Activated CD4-positive, alpha-beta T cell treated with anti-CD3 and anti-CD28 coated beads, Interleukin-2, amount 50 U/mL, for 4 hours (primary cell): ENCODE measurements at places on chromosomes 2 and 18.

GRCh38 chr2:64692401-64692800 is 38.7 kb upstream of the SERTAD2 start:
- DNase-seq: no peak

- no peak for DNase-seq
These were observed 383.0 kb downstream of the TMEM182 start for GRCh38 chr2:103144837-103145236.

- DNase-seq: no peak
These were observed 60.5 kb upstream of the ST3GAL5 start for GRCh38 chr2:85949280-85949679.

- DNase-seq: peak; percentile 68
These were observed 22.5 kb upstream of the ACVR1 start for GRCh38 chr2:157898591-157898996.

GRCh38 chr18:43776997-43777396 is 499.7 kb upstream of the SYT4 start:
- DNase-seq: no peak

DNA sequence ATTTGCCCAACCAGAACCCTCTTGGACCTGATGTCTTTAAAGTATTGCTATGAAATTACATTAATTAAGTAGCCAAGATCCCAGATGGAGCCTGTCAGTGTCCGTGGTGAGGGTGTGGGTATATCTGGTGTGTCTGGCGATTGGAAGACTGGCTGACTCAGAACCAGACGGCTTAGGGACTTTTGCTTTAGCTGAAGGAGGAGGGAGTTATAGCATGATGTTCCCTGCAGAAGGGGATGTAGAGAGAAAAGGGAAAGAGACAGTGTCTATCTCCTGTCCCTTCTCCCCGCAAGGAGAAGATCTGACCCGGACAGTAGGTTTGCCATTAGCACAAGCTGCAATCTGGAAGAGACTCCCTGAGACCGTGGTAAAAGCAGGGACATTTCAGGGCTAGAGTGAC is 60.6 kb downstream of the POU3F3 start:
- no peak for DNase-seq

DNA sequence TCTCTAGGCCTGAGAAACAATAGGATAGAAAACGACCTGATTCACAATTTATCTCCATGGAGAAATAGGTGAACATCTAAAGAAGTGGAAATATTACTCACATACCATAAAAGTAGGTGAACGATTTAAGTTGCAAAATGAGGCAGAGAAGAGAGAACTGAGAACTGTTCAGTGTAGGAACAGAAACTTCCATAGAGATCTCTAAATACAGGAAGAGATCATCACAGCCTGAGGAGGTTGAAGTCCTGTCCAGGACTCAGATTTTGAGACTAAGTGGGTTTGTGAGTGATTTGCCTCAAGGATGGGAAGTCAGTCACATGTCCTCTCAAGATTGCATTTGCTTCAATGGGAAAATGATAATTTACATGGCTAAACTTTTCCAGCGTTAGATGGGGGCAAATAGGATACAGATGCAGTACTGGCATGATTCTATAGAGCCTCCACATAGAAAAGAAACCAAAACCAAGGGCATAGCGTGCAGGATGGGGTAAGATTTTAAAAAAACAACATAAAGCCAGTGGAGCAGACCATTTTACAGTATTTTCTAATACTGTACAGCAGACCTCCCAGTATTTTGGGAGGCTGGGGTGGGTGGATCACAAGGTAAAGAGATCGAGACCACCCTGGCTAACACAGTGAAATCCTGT is 68.8 kb downstream of the MEP1B start:
- no peak for DNase-seq

DNA sequence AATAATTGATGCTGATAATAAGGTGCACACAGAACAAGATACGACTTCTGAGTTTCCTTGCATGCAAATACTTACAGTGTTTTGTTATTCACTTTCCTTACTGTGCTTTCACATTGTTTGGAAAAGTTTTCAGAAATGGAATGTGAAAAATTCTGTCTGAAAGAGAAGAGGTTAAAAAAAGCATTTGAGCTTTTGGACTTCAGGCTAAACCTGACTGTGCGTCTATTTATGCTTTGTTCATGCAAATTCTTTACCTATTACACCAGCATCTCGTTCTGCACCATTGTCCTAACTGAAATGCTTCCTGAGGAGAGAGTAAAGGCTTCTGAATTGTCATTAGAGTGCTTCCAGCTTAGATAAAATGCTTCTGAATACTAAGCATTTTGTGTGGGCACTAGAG is 61.4 kb downstream of the LHCGR start:
- no peak for DNase-seq
